Tibial artery (tissue), 4 donors: ENCODE measurements at places on chromosomes 4 and X.
A peak's percentile ranks its signal among the peaks of the same experiment; 100 is the strongest.

- DNase-seq: no peak
- H3K4me3 ChIP-seq: no peak overlapping the region
- no peaks in the 10 kb centered on the region for H3K27me3 ChIP-seq
- H3K4me1 ChIP-seq: no peaks in the 10 kb centered on the region
These were observed 710.4 kb upstream of the PABPC4L start for GRCh38 chr4:134911941-134912340.

DNA sequence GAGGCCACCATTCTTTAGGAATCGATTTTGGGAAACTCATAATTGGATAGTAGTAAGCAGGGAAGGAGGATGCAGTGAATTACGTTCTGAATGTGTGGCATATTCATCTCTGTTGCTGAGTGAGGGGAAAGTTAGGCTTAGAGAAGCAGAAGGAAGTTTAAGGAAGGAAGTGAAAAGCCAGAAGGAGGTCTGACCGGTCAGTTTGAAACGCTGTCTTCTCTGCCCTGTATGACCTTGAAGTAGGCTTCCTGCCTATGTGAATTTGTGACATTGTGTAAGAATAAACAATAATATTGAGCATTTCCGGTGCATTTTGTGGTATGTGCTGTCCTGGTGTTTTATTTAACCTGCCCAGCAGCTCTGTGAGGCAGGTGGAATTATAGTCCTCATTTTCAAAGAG, 67.3 kb downstream of the PDLIM5 start:
- no peak for DNase-seq
- H3K27ac ChIP-seq: peak overlapping the region; percentile 59
- H3K27me3 ChIP-seq: no peaks in the 10 kb centered on the region
- no peaks in the 10 kb centered on the region for H3K36me3 ChIP-seq

- H3K4me1 ChIP-seq: peaks cover 8% of the 10 kb centered on the region
- no peak overlapping the region for H3K4me3 ChIP-seq
- no peak overlapping the region for H3K27ac ChIP-seq
- no peaks in the 10 kb centered on the region for H3K36me3 ChIP-seq
These were observed 61.7 kb downstream of the GPR82 start for GRCh38 chrX:41785685-41786084.

DNA sequence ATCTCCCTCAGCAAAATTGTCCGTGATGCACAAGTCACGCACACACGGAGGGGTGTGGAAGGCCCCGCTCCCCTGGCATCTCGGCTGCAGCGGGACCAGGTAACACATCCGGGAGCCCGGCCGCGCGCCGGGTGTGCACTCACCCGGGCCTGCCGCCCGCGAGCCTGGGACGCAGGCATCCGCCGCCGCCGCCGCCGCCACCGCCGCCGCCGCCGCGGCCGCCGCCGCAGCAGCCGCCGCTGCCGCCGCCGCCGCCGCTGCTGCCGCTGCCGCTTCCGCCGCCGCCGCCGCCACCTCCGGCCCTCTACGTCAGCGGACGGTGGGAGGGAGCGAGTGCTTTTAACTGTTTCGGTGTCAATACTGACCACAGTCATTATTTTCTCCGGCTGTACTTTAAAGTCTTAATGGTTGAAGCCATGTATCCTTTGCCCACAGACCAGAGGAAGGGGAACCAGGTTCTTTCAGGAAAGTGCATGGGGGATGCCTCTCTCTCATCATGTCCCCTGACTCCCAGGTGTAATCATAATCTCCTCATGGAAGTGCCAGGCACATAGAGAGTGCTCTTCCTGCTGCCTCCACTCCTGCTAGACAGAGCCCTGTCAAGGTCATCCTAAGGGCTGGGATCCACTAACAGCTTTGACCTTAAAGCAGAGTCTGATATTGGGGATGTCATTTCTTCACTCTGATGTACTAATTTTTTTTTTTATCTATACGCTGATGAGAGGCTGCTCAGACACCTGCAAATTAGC, 38.0 kb downstream of the MAGEE2 start:
- peak overlapping the region; percentile 61 for H3K27ac ChIP-seq
- peaks cover 7% of the 10 kb centered on the region for H3K4me1 ChIP-seq
- H3K4me3 ChIP-seq: peak overlapping the region; percentile 49
- H3K27me3 ChIP-seq: no peaks in the 10 kb centered on the region
- DNase-seq: no peak
- H3K36me3 ChIP-seq: no peaks in the 10 kb centered on the region

DNA sequence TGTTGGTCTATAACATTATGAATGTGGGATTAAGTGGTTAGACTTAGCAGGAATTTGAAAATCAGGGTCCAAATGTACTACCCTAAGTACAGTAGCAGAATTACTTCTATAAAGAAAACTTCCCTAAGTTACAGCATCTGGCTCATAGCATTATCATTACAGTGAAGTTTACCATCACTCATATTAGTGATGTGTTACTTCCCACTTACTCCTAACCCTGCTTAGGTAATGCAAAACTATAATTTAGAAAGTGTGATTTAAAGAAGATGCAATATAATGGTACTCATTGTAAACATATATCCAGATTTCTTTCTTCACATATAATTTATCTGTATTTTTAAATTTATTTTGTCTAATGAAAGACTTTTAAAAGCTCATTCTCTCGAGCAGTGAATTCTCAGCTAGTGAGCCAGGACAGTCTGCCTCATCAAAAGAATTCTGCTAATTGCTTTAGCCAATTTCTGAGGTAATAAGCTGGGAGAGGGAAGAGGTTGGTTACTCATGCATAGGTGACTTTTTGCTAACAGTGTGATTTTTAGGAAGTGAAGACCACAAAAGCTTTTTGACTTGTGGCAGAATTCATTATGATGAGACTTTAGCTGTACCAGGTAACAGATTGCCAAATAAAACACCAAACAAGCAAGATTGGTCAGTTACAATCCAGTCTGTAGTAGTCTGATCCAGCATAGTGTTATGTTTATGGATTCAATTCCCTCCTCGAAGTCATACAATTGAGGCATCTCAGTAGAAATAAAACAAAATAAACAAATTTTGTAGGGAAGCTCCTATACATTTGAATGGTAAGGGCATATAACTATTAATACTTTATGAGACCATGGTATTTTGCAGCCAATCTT, 21.0 kb downstream of the PLS3 start:
- no peaks in the 10 kb centered on the region for H3K27me3 ChIP-seq
- DNase-seq: no peak
- H3K27ac ChIP-seq: peak overlapping the region; percentile 64
- peaks cover 4% of the 10 kb centered on the region for H3K4me1 ChIP-seq
- H3K4me3 ChIP-seq: no peak overlapping the region

GRCh38 chr4:26055855-26056254, 141.8 kb downstream of the SMIM20 start:
- DNase-seq: no peak
- no peaks in the 10 kb centered on the region for H3K36me3 ChIP-seq
- no peak overlapping the region for H3K4me3 ChIP-seq
- no peak overlapping the region for H3K27ac ChIP-seq
- no peaks in the 10 kb centered on the region for H3K27me3 ChIP-seq

DNA sequence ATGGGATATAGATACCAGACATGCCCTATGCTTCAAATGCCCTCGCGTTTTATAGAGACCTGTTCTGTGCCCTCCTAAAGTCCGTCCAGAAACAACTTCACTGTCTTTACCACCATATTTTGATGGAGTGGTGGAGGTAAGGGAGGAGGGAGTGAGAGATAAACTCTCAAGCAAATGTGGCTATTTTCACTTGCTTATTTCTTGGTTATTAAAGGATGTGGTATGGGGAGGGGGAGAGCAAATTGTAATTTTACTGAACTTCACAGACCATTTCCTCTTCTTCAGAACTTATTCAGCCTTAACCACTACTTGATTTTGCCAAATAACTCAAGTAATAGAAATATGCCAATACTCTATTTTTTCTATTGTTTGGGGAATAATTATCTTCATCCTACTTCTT, 31.5 kb downstream of the GPR174 start:
- no peaks in the 10 kb centered on the region for H3K4me1 ChIP-seq
- DNase-seq: no peak
- no peaks in the 10 kb centered on the region for H3K36me3 ChIP-seq
- no peak overlapping the region for H3K27ac ChIP-seq
- no peaks in the 10 kb centered on the region for H3K27me3 ChIP-seq

GRCh38 chr4:117560329-117560728, 474.0 kb upstream of the NDST3 start:
- H3K4me1 ChIP-seq: no peaks in the 10 kb centered on the region
- H3K36me3 ChIP-seq: no peaks in the 10 kb centered on the region
- H3K27me3 ChIP-seq: no peaks in the 10 kb centered on the region
- H3K27ac ChIP-seq: no peak overlapping the region
- no peak overlapping the region for H3K4me3 ChIP-seq

GRCh38 chrX:153627675-153628111, 19.3 kb upstream of the DUSP9 start:
- peaks cover 10% of the 10 kb centered on the region for H3K27me3 ChIP-seq
- no peak overlapping the region for H3K27ac ChIP-seq
- H3K4me1 ChIP-seq: no peaks in the 10 kb centered on the region
- no peak for DNase-seq

DNA sequence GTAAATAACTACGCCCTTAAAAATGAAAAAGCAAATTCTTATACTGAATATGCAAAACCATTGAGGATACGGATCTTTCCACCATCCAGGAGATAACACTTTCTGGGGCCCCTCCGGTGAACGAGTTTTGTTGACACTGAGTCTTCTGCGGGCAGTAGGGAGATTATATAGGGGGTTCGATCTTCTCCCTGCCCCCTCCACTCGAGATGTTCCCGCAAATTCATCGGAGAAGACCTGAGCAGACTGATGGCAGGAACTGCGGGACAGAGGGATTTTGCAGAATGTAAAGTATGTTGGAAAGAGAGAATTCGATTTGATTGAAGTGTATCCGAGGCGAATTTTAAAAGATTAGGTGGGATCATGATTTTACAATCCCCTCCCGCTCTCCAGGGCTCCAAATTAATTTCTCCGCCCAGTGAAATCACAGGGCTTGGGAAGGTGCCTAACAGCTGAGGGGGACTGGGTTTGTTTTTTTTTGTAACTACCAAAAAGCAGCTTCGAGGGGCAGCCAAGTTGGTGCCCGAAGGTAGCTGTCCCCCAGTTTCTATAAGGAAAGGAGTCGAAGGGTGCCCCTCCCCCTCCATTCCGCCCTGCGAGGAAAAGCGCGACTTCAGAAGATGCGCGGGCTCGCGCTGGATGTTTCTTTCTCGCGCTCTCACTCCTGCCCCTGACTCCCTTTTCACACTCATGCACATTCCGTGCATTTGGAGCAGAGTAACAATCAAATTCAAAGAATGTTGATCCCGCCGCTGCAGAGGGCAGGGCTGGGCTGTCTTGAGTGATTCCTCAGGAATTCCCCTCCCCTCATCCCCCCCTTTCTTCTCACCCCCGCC, 1.2 kb downstream of the TMEM255A start:
- DNase-seq: no peak
- H3K27me3 ChIP-seq: no peaks in the 10 kb centered on the region
- H3K27ac ChIP-seq: no peak overlapping the region
- H3K36me3 ChIP-seq: no peaks in the 10 kb centered on the region

- no peaks in the 10 kb centered on the region for H3K4me1 ChIP-seq
- H3K27me3 ChIP-seq: no peaks in the 10 kb centered on the region
- no peak overlapping the region for H3K4me3 ChIP-seq
- H3K36me3 ChIP-seq: no peaks in the 10 kb centered on the region
- DNase-seq: no peak
These were observed 99.7 kb downstream of the TLL1 start for GRCh38 chr4:165972747-165973146.

DNA sequence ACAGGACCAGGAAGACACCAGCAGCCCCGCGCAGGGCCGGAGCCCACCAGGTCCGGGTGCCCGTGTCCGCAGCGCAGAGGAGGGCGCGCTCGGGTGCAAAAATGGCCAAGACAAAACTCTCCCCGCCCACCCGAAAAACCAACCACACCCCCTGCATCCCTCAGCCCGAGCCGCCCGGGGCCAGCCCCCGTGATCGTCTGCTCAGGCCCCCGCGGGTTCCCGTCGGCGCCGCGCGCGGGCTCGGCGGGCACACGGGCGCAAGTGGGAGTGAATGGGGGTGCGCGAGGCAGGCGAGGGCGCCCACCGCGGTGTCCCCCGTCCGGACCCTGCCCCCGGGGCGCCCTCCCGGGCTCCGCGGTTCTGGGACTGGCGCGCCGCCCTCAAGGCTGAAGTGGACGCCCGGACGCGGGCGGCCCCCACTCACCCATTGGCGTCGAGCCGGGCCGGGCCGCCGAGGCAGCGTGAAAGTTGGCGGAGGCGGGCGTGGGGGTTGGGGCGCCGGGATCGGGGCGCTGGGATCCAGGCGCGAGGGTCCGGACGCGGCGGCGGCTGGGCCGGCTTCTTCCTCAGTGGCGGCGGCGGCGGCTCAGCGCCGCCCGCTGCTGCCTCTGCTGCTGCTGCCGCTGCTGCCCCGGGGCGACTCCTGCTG, 393 bp downstream of the SH3KBP1 start:
- H3K4me3 ChIP-seq: peak overlapping the region; percentile 73
- no peaks in the 10 kb centered on the region for H3K27me3 ChIP-seq
- peak; percentile 62 for DNase-seq
- H3K36me3 ChIP-seq: no peaks in the 10 kb centered on the region
- H3K4me1 ChIP-seq: no peaks in the 10 kb centered on the region

DNA sequence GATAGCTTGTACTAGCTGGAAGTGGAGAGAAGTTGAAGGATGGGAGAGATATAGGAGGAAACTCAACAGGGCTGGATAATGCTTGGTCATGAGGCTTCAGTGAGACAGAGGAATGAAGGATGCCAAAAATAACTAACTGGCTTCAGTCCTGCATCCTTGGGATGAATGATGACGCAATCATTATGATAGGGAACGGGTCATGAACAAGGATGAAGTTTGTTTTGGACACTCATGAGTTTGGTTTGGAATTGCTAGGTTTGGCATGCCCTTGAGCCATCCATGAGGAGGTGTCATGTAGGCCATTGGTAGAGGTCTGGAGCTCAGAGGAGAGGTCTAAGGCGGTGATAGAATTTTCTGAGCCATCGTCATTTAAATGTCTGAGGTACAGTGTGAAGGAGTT, 160.0 kb upstream of the NHS start:
- no peak for DNase-seq
- no peak overlapping the region for H3K27ac ChIP-seq
- no peaks in the 10 kb centered on the region for H3K27me3 ChIP-seq
- H3K4me1 ChIP-seq: no peaks in the 10 kb centered on the region
- no peaks in the 10 kb centered on the region for H3K36me3 ChIP-seq
- H3K4me3 ChIP-seq: no peak overlapping the region

GRCh38 chrX:150372756-150373155, 9.6 kb downstream of the MAMLD1 start:
- peak overlapping the region; percentile 57 for H3K27ac ChIP-seq
- H3K36me3 ChIP-seq: no peaks in the 10 kb centered on the region
- H3K4me1 ChIP-seq: peaks cover 23% of the 10 kb centered on the region
- no peak for DNase-seq
- H3K4me3 ChIP-seq: no peak overlapping the region
